CD4-positive, alpha-beta T cell treated with Interleukin-21 for 1 hour (primary cell): ENCODE measurements at places on chromosomes 4 and X.

DNA sequence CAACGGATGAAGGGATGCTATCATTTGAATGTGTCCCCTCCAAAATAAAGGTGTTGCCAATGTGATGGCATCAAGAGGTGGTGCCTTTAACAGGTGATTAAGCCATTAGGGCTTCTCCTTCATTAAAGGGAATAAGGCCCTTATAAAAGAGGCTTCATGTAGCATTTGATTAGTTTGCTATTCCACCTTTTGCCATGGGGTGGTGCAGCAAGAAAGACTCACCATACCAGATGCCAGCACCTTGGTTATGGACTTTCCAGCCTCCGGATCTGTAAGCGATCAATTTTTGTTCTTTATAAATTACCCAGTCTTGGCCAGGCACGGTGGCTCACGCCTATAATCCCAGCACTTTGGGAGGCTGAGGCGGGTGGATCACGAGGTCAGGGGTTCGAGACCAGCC lies 7.9 kb upstream of the SLC25A43 start:
- DNase-seq, result no peak

- DNase-seq, result peak; percentile 69
Measured at GRCh38 chr4:1249731-1250526, 999 bp upstream of the CTBP1 start.

- DNase-seq, result no peak
Measured at GRCh38 chr4:243426-243825, 61.8 kb downstream of the ZNF732 start.

DNA sequence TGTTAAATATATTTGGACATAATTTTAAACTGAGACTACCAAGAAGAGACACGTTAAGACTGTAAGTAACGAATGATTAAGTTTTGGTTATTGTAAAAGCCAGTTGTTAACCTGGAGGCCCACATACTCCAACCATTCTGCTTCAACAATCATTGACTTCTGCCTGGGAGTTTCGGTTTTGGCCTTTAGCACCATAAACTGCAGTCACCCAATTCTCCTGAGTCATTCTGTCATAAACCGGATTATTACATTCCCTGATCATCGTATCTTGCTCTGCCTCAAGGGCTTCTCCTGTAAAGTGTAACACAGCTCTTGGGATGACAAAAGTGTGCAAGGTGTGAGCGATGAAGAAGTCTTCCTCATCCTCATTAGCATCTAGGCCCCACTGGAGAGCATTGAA lies 46.9 kb upstream of the PABPC1L2A start:
- DNase-seq, result no peak

DNA sequence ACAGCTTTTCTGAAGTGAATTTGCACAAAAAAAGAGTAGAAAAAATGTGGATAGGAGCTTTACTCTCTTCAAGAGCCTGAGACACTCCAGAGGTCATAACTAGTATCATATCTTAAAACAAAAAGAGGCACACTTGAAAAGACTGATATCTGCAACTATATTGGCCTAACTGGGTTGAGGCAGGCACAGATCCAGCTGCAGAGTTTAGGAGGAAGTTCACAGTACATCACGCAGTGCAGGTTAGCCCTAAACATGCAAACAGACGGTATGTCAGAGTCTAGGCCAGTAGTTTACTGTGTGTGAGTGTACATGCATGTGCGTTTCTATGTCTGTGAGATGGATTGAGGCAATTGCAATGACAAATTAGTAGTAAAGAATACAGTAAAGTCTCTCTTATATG lies 24.2 kb upstream of the CT47A1 start:
- DNase-seq, result no peak

- no peak for DNase-seq
Measured at GRCh38 chrX:106933538-106933961, 13.3 kb downstream of the CLDN2 start.

GRCh38 chr4:137414802-137415201 lies 117.5 kb downstream of the PCDH18 start:
- DNase-seq, result no peak

DNA sequence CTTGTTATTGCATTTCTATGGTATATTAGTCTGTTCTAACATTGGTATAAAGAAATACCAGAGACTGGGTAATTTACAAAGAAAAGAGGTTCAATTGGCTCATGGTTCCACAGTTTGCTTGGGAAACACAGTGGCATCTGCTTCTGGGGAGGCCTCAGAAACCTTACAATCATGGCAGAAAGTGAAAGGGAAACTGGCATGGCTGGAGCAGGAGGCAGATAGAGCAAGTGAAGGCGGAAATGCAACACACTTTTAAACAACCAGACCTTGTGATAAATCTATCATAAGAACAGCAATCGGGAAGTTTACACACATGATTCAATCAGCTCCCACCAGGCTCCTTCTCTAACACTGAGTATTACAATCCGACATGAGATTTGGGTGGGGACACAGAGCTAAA lies 346.6 kb upstream of the GNPDA2 start:
- no peak for DNase-seq

DNA sequence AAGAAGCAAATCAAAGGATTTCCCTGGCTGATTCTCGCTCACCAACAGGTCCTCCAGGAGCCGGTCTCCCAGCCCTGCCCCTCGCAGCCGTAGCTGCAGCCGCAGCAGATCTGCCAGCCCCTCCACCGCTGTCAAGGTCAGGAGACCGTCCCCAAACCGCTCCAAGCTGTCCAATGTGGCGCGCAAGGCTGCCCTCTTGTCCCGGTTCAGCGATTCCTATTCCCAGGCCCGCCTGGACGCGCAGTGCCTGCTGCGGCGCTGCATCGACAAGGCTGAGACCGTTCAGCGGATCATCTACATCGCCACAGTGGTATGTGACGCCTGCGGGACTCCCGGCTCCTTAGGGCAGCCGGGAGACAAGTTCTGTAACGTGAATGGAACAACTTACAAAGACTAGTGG lies 25.6 kb downstream of the SPATA18 start:
- DNase-seq, result no peak
